ENCODE measurements at places on chromosomes 1 and 21.

DNA sequence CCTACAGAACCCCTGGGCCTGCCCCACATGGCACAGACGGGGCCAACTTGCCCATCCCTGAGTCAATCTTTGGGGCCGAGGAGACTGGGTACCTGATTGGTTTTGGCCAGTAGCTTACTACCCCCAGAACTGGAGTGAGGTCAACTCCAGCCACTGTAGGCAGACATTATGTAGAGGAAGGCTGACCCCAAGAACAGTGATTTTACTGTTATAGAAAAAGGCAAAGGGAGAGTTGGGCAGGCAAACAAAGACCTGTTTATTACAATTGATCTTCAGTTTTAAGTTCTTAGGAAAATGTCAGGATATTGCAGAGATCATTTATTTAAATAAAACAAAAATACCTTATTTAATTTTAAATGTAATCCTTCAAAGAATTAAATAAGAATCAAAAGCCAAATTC is 653.8 kb downstream of the NPHP4 start:
- DNase-seq: no peak

DNA sequence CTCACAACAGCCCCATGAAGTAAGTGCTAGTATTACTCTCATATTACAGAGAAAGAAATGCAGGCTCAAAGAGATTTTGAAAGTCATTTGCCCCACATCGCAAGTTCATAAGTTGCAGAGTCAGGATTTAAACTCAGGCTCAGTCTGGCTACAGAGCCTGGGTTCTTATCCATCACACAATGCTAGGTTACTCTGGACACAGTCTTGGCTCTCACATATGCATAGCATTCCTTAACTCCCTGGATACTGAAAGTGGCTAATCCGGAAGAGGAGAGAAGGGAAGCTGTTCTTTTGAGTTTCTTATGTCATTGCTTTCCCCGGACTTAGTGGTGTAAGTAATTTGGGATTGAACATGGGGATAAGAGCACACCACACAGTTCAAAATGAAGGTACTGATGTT is 357.4 kb upstream of the PLXNA2 start:
- DNase-seq: no peak

DNA sequence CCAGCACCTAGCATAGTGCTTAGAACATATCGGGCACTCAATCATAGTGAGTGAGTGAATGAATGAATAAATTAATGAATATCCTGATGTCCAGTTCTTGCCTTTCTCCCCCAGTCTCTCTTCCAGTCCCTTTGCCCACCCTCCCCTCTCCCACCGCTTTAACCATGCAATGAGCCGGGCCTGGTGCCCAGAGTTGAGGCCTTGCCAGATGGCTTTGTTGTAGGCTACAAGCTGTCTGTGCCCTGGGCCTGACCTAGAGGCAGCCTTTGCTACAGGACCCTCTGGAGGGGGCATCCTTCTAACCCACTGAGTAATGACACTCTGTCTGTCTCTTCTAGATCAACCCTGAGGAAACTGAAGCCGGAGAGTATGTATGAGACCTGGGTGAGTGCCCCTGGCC is 6.9 kb downstream of the CASQ1 start:
- no peak for DNase-seq

- DNase-seq: no peak
These were observed 73.9 kb downstream of the OBSCN start for GRCh38 chr1:228281631-228282328.

DNA sequence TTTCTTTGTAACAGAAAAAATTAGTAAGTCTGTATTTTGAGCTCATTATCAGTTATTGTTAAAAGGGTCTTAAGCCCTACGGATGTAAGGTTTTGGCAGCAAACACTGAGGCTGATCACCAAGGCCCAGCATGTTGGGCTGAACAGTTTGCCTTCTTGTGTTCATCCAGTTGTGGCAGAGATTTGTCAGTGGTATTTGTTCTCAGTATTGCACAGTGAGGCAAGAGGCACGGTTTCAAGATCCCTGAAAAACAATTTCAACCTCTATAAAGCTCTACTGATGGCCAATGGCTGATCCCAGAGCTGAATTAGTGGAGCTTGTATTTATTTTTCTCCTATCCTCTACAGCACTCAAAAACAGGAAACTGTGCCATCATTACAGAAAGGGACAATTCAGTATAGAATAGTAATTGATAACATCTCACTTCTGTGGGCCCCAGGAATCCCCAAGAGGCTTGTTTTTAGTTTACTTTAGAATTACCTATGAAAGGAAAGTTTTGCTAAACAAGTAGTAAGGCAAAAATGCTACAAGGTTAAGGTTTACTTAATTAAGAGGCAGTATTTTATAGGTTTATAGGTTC is 191.8 kb upstream of the RAB4A start:
- DNase-seq: no peak

GRCh38 chr1:205351984-205352713 is 4.6 kb downstream of the KLHDC8A start:
- DNase-seq: peak; percentile 74

GRCh38 chr21:40902993-40903392 is 56.0 kb upstream of the DSCAM start:
- DNase-seq: no peak

- no peak for DNase-seq
These were observed 13.1 kb downstream of the ZNF326 start for GRCh38 chr1:90007979-90008404.

DNA sequence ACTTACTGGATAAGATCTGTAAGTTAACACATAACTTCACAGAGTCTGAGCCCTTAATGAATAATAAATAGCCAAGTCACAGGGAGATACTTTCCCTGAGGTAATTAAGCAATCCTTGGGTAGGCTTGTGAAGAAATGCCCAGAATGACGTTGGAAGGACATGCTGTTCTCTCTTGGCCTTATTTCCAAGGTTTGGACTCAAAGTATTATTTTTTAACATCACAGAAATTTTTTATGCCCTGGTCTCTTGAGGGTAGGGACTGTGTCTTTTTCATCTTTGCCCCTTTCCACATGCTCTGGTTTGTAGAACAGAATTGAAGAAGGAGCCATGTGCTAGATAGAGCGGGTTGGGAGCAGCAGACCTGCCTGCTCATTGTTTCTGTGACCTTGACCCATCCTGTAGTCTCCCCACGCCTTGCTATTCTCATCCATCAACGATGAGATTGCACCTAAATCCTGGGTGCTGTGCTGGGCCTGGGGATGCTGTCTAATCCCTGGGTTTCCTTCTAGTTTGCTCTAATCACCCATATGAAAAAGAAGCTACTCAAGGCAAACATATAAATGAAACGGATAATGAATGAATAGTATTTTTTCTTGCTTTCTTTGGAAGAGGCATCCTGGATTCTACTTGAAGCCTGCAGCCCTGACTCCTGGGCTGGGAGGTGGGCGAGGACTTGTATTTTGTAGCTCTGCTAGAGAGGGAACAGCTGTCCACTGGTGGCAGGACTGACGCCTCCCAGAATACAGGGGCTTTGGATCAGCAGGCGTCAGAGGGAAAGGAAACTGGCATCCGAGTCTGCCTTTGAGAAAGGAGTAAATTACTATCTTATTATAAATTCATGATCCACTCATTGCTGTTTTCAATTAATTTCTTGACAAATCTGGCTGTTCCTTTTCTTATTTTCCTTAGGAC is 17.5 kb upstream of the LAMTOR5 start:
- DNase-seq: no peak

- no peak for DNase-seq
These were observed 569.4 kb upstream of the ADAMTS5 start for GRCh38 chr21:27536319-27536718.
